ENCODE measurements at places on chromosomes 12 and 14.

GRCh38 chr12:95083938-95084337 lies 10.5 kb upstream of the NR2C1 start:
- DNase-seq: no peak

- DNase-seq: no peak
Measured at GRCh38 chr12:124302241-124302806, 7.4 kb downstream of the RFLNA start.

GRCh38 chr12:32970465-32971110 lies 74.0 kb upstream of the PKP2 start:
- peak; percentile 13 for DNase-seq

DNA sequence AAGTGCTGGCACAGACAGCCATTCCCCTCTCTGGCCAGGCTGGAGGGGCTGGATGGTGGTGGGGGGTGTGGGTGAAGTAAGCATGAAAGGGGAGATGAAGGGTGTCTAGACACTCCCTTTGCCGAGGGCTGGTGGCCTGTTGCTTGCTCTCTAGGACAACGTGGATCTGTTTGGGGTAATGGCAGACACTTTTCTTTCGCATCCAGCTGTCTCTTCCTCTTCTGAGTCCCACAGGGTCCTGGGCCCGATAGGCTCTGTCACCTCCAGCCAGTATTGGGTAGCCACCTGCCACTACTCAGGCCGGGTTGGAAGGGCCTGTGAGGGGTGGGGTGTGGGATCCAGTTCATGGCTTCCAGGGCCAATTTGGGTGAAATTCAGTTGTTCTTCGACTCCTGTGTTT lies 218.1 kb downstream of the CACNA1C start:
- DNase-seq: no peak

- DNase-seq: no peak
Measured at GRCh38 chr14:102779084-102779462, 1.8 kb downstream of the TRAF3 start.

DNA sequence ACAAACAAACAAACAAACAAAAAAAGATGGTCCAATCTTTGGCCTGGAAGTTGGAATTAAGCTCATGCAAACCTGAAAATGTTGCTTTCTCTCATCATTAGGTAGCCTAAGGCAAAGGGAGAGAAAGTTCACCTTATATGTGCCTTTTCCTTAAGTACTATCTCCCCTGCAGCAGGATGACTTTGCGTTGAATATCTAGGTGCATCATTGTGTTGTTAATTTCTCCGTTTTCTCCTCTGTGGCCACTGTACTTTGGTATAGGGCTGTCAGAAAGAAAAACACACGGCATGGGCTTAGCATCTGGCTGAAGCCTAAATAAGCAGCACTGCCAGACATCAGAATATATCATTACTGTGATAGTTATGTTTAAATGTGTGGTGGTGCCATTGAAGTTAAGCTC lies 345.5 kb downstream of the BCAT1 start:
- DNase-seq: no peak

GRCh38 chr14:64502887-64503433 lies 678 bp downstream of the ZBTB25 start:
- DNase-seq: no peak

- DNase-seq: no peak
Measured at GRCh38 chr12:117970334-117970733, 1.5 kb upstream of the KSR2 start.

GRCh38 chr12:106978035-106978800 lies 8.7 kb downstream of the MTERF2 start:
- no peak for DNase-seq

GRCh38 chr14:20988717-20989470 lies 886 bp upstream of the METTL17 start:
- no peak for DNase-seq

GRCh38 chr12:68403296-68403695 lies 71.1 kb upstream of the MDM1 start:
- DNase-seq: no peak

- no peak for DNase-seq
Measured at GRCh38 chr14:83847102-83847501, 1682.8 kb upstream of the FLRT2 start.

GRCh38 chr12:21428241-21428640 lies 9.2 kb upstream of the PYROXD1 start:
- no peak for DNase-seq

DNA sequence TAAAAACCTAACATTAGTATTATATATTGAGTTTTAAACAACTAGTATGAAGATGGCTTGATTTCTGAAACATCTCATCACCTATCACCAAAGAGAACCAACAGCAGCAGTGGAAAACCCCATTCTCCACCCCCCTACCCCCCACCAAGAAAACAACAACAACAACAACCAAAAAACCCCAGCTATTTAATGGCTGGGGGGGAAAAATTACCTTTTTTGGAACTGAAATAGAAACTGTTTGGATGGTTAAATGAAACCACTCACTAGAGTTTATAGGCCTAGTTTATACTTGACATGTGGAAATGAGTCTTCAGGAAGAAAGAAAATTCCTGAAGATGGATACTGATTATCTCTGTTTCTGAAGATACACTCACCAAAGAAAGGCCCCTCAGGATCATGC lies 30.3 kb downstream of the PPP2R5E start:
- DNase-seq: no peak

- no peak for DNase-seq
Measured at GRCh38 chr12:122051231-122051876, 27.2 kb upstream of the MLXIP start.

DNA sequence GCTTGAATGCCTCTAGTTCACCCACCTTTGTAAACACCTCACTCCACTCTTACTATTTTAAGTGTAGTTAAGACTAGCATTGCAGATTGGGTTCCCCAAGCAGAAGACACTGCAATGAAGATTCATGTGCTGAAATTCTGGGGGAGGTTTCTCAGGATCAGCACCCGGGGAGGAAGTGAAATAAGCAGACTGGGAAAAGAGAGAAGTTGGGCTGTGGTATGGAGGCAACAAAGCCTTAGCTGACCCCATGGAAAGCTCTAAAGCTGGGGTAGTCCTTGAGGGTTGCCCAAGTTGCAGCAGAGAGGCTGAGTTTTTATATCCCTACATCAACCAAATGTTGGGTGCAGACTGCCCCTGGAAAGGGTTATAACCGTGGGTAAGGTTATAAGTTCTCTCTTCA lies 23.9 kb upstream of the IGF1 start:
- DNase-seq: no peak

DNA sequence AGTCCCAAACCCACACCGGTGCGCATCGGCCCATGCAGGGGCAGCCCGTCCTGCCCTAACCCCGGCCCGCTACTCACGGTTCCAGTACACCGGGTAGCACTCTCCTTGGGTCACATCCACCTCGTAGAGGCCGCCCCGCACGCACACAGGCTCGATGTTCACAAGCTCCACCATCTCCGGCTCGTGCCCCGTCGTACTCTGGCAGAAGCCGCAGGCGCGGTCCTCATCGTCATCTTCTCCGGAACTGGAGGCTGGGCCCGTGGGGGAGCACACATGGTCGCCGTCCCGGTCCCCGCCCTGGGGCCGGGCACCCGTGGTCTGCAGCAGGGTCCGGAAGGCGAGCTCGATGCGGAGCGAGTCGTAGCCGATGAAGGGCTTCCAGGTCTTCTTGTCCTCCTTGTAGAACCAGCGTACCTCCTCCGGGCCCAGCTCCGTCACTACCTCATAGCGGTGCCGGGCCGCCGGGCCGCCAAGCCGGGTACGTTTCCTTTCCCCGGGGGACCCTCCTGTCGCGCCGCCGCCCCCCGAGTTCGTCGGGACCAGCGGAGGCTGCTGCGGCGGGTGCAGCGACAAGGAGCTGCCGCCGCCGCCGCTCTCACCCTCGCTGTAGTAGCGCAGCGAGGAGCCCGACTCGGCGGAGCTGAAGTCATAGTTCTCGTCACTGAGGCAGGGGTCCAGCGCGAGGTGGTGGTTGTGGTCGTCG lies 788 bp downstream of the DDHD1 start:
- peak; percentile 21 for DNase-seq

- DNase-seq: peak; percentile 79
Measured at GRCh38 chr12:119176267-119177055, 2.3 kb upstream of the HSPB8 start.

DNA sequence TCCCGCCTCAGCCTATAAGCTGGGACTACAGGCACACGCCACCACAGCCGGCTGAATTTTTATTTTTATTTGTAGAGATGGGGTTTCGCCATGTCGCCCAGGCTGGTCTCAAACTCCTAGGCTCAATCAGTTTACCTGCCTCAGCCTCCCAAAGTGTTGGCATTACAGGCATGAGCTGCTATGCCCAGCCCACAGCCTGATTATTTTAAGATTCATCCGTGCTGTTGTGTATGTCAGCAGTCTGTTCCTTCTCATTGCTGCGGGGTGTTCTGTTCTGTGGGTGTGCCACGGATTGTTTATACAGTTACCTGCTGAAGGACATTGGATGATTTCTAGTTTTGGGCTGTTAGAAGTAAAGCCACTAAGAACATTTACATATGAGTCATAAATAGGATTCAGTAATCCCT lies 9.6 kb upstream of the EP400 start:
- DNase-seq: no peak

DNA sequence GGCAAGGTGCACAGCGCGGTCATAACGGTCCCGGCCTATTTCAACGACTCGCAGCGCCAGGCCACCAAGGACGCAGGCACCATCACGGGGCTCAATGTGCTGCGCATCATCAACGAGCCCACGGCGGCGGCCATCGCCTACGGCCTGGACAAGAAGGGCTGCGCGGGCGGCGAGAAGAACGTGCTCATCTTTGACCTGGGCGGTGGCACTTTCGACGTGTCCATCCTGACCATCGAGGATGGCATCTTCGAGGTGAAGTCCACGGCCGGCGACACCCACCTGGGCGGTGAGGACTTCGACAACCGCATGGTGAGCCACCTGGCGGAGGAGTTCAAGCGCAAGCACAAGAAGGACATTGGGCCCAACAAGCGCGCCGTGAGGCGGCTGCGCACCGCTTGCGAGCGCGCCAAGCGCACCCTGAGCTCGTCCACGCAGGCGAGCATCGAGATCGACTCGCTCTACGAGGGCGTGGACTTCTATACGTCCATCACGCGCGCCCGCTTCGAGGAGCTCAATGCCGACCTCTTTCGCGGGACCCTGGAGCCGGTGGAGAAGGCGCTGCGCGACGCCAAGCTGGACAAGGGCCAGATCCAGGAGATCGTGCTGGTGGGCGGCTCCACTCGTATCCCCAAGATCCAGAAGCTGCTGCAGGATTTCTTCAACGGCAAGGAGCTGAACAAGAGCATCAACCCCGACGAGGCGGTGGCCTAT lies 875 bp downstream of the HSPA2 start:
- DNase-seq: no peak

- no peak for DNase-seq
Measured at GRCh38 chr14:98592611-98593170, 679.3 kb downstream of the BCL11B start.

DNA sequence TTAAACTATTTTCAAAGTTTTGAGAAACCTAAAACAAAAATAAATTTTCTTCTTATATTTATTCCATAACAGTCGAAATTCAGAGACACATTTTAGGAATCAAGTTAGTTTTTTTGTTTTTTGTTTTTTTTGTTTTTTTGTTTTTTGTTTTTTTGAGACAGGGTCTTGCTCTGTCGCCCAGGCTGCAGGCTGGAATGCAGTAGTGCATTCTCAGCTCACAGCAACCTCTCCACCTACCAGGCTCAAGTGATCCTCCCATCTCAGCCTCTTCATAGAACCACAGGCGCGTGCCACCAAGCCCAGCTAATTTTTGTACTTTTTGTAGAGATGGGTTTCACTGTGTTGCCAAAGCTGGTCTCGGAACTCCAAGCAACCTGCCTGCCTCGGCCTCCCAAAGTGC lies 18.5 kb upstream of the DNAAF2 start:
- no peak for DNase-seq

- no peak for DNase-seq
Measured at GRCh38 chr12:38586789-38587188, 270.2 kb downstream of the ALG10B start.

DNA sequence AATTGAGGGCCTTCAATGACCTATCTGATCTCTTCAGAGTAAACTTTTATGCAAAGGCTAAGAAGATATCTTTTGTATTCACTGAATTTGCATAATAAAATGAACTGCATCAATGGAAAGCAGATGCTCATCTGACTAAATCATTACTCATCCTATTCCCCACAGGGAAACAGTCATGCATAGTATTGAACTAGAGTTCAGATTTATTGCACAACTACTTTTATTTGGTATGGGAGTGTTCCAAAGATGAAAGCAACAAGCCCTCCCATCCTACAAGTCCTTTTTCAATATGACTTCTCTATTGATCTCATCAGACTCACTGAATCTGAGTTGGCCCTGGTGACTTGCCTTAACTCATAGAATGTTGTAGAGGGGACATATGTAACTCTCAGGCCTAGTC lies 159.8 kb downstream of the KITLG start:
- DNase-seq: peak; percentile 86

DNA sequence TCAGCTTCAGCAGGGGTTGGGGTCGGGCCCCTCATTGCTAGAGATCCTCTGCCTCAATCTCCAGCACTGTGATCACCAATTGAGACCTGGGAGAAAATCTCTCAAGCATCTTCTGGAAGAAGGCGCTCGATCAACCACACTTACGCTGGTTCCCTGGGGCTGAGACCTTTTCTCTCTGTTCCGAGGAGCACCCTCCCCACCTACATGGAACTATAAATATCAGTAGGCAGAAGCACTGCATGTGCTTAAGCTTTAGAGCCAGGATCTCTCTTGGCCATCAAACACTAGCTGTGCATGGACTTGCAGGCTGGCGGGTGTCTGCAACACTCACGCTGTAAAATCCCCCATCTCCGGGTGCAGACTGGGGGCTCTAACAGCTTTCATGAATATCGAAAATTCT lies 38.2 kb upstream of the KCNA1 start:
- DNase-seq: no peak

GRCh38 chr12:94149781-94150239 lies 1.4 kb downstream of the PLXNC1 start:
- DNase-seq: no peak

GRCh38 chr14:101176535-101177205 lies 273.1 kb upstream of the RTL1 start:
- no peak for DNase-seq

DNA sequence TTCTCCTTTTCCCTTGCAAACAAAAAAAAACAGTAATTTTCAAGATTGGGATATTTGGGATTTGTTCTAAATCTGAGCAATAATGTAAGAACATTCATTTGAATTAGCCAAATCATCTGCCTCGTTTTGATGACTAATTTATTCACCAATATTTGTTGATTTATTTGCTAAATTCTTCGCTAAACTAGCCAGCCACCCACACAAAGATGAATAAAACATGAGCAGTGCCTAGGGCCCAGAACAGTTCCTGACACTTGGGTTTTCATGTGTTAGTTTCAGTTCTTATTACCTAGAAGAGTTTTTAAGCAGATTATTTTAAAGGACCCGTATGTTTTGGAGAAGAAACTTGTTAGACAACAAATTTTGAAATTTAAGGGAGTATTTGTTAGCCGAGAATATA lies 1.4 kb downstream of the ETNK1 start:
- DNase-seq: no peak

- no peak for DNase-seq
Measured at GRCh38 chr14:22923746-22924145, 4.8 kb upstream of the RBM23 start.

All from RWPE1 (cell line).